ENCODE measurements at places on chromosomes 2 and 18.

DNA sequence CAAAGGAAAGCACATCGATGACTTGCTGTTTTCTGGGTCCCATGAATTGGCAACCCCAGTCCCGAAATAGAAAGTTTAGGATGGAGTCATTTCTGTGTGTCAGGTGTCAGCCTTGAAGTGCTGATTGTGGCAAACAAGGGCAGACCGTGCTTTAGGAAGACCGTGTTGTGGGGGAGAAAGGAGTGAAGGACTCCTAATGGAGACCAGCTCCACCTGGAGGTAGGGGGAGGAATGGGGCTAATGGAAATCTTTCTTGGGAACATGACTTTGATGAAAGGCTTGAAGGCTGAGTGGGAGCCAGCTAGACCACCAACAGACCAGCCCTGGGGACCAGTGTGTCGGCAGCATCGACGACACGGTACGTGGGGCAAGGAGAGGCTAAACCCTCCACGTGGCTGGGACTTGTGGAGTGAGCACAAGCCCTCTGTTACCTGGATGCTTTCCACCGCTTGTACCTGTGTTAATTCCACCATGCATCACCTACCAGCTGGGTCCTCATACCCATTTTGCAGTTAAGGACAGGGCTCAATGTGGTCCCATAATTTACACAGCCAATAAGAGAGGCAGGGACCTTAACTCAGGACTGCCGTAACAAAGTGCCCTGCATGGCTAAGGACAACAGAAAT lies 104.2 kb downstream of the SH3BP4 start:
- DNase-seq = no peak

DNA sequence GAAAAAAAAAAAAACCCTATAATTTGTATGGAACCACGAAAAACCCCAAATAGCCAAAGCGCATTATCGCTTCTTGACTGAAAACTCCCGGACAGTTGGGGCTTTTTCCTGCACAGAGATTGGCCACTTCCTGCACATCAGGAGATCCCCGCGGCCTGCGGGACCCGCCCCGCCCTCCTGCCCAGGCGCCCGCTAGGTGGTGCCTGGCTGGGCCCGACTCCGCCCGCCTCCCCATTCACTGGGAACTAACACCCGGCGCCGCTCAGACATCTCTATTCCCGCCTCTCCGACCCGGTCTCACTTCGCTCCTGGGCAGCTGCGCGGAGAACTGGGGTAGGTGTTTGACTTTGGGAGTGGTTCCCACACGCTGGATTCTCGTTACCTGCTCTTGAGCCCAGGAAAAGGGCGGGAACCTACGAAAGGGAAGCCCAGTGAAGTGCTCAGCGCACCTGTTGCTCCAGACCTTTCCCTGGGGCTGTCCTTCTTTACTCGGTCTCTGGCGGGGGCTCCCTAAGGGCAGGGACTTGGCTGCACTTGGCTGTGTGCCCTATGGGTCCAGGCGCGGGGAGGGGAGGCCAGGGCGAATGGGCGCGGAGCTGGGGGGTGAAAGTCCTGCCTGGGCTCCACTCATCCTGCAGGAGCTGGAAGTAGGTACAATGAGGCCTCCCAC lies at the start of gene HMSD:
Gene HMSD, plus strand, starts transcription at position 234 of the 670 bp plus-strand sequence. CDS start 4,155 bp downstream, outside the sequence.
- DNase-seq = peak; percentile 52

DNA sequence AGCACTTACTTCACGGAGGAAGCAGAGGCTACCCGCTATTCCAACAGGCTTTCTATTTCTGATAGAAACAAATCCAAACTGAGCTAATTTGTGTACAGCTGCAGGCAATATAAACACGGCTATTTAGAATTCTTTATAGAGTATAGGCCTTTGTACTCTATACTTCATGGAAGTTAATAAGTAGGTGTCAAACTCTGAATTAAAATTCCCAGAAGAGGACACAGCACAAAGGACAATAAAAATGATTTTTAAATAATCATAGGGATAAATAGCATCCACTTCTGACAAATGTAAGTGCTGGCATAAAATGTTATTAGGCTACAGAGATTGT lies 261.5 kb downstream of the AFF3 start:
- no peak for DNase-seq

DNA sequence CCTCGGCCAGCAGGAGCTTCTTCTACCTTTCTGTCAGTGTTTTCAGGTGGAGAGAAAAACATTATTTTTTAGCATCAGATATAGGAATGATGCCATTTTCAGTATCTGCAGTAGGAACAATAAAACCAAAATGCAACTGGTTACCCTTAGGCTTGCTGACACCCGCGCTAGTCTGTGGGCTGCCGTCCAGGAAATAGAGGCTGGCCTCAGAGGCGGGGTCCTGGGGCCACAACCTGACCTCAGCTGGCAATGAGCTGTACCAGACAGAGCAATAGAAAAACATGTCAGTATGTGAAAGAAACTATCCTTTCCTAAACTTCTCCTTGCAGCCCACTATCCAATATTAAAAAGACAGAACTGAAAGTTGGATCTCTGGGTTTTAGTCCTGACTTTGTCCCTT lies 4.6 kb upstream of the ST6GAL2 start:
- no peak for DNase-seq

GRCh38 chr2:60439219-60439974 lies 114.1 kb downstream of the BCL11A start:
- no peak for DNase-seq

GRCh38 chr2:96528006-96528699 lies 8.4 kb upstream of the ARID5A start:
- no peak for DNase-seq

DNA sequence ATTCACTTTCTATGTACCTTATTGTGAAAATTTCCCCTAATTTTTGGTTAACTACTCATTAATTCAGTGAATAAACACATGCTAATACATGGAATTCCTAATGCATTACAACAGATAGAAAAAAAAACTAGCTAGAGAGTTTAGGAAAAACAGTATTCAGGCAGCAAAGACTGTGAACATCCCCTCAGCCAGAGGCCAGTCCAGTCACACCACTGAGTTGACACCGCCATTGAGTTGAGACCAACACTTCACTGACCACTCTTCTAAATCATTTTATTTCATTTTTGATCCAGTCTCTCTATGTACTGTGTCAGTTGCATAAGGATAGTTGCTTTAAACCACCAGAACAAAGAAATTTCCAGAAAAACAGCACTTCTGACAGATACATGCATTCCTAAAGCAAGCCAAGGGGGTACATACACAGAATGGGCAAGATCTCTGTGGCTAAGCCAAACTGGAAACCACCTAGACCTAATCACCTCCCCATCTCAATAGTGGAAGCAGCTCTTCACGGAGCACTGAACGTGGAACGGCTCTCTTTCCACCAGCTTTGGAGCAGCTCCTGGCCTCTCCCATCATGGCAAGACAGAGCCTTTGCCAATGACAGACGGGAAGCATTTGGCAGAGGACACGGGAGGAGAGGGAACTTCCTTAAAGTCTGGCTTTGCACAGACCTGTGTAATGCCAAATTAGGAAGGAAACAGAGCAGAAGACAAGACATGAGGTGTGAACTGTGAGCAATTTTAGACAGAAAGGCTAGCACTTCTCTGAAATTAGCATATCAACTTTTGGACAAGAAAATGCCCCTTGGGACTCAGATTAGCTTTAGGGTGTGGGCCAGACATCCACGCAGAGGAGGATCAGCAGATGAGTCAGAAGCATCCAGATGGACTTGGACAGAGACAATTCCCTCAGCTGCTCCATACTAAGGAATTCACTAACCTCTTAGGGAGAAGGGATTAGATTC lies 36.4 kb downstream of the CACNB4 start:
- no peak for DNase-seq

GRCh38 chr2:70766357-70767078 lies 1.5 kb downstream of the ADD2 start:
- peak; percentile 5 for DNase-seq

- no peak for DNase-seq
These were observed 392.2 kb downstream of the STK39 start for GRCh38 chr2:167855211-167855610.

GRCh38 chr2:28187186-28187585 lies 205.5 kb upstream of the FOSL2 start:
- DNase-seq = no peak

DNA sequence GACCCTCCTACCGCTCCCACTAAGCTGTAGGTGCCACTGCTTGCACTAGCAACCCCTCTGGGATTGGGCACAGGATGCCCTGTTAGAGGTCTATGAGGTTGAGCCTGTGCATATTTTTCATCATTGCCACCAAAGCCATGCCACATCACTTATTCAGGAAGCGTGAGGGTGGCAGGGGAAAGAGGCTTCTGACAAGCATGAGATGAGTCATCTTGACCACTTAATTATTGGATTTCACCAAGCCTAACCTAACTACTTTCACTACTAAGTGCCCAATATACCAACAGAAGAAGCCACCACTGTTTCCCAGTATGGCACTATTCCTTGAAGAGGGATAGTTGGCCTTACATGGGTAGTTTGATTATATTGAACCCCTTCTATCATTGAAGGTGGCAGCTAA lies 181.3 kb upstream of the EPHA4 start:
- DNase-seq = no peak

DNA sequence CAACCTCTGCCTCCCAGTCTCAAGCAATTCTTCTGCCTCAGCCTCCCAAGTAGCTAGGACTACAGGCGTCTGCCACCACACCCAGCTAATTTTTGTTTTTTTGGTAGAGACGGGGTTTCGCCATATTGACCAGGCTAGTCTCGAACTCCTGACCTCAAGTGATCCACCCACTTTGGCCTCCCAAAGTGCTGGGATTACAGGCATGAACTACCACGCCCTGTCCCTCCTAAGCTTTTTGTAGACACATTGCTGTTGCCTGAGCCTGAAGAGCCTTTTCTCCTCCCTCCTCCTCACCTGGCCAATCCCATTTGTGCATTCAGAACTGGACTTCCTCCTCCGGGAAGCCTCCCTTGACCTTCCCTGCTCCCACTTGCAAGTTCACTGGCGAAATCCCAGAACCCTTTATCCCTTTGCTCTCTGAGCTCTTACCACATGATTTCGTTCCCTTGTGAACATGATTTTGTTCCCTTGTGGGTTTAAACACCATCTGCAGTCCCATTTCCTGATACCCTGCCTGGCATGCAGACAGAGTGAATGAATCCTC lies 2.6 kb downstream of the C2orf72 start:
- no peak for DNase-seq
